ENCODE measurements at places on chromosomes 7 and 10.
A peak's percentile ranks its signal among the peaks of the same experiment; 100 is the strongest.

DNA sequence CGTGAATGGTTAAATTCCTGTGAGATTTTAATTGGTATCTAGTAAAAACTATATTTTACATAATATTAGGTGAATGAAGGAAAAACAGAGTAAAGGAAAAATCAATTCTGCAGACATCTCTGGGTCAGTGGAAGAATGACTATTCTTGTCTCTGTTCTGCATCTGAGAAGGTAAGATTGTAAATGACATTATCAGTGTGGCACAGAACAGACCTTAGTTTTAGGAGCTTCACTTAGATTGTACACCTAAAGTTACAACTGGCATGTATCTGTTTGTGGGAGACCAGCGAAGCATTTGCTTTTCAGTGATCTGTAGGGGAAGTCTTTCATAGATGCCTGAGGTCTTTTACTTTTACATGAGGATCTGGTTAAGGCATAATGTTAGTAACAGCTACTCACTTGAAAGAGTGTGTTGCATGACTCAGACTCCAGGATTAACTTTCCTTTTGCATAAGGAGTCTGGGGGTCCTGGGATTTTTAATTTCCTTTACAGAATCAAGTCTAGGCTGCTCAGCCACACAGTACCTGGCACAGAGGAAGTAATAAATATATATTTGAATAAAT is 56.2 kb downstream of the JMJD1C start:
- no peak for DNase-seq

DNA sequence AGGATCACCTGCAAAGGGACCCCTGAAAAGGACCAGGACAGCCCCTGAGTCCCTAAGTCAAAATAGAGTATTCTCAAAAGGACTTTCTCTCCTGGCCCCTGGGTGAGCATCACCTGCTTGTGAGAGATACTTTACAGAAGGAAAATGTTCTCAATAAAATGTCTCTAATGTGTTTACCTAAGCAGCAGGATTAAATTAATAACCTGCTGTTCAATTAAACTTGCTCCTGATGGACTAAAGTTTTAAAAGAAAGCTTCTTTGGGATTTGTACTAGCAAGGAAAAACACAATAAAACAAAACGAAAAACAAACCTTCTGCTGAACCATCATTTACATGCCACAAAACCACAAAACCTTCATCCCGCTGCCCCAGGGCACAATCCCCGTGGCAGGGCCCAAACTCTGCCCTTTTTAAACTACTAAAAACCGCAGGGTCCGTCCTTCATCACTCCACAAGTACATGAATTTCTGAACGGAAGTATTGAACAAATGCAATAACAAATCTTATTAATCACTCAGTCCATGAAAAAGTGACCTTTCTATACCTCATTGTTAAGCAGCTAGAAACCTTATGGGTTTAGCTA is 197.7 kb downstream of the TCERG1L start:
- DNase-seq, result no peak

- no peak for DNase-seq
These were observed 24.8 kb downstream of the KCNH2 start for GRCh38 chr7:150953061-150953997.

GRCh38 chr7:129502708-129503685 is 666 bp downstream of the SMKR1 start:
- DNase-seq, result peak; percentile 7

DNA sequence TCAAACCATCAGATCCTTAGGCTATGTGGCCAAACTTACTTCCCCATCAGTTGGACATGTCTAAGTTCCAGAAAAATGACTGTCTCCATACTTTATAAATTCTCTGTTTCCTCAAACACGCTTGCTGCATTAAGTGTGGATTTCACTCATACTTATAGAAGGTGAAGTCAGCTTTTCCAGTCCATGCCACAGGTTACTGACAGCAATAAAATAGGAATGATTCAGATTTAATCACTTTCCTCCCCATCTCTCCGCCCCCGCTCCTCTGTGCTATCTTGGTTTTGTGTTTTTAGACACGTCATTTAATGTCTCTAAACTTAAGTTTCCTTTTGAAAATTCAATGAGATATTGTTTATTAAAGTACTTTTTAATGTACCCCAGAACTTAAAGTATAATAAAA is 1098.0 kb upstream of the C7orf33 start:
- DNase-seq, result no peak

DNA sequence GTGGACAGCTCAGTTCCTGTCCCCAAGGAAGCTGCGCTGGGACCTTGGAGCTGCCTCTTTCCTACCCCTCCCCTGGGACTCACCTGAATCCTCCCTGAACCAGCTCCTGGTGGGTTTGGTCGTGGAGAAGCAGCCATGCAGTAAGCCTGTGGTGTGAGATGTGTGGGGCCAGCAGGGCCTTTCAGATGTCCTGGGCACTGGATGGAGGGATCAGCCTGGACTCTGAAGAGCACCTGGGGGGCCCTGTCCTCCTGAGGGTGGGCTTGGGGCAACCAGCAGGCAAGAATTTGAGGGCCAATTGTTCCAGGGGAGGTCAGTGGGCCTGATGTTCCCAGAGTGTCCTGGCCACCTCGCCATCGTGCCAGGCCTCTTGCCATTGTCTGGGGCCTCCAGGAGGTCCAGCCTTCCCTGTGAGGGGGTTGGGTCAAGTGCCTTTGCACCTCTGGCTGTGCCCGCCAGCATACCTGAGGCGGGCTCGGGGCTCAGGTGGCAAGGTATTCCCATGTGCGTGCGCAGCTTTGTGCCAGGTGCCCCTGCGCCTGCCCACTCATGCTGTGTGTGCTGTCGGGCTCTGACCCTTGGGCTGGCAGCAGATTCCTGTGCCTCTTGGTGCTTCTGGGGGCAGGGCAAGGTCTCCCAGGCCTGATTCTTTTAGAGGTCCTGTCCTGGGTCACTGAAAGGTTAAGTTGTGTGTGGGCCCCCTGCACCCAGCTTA is 7.3 kb downstream of the TRIM8 start:
- no peak for DNase-seq

DNA sequence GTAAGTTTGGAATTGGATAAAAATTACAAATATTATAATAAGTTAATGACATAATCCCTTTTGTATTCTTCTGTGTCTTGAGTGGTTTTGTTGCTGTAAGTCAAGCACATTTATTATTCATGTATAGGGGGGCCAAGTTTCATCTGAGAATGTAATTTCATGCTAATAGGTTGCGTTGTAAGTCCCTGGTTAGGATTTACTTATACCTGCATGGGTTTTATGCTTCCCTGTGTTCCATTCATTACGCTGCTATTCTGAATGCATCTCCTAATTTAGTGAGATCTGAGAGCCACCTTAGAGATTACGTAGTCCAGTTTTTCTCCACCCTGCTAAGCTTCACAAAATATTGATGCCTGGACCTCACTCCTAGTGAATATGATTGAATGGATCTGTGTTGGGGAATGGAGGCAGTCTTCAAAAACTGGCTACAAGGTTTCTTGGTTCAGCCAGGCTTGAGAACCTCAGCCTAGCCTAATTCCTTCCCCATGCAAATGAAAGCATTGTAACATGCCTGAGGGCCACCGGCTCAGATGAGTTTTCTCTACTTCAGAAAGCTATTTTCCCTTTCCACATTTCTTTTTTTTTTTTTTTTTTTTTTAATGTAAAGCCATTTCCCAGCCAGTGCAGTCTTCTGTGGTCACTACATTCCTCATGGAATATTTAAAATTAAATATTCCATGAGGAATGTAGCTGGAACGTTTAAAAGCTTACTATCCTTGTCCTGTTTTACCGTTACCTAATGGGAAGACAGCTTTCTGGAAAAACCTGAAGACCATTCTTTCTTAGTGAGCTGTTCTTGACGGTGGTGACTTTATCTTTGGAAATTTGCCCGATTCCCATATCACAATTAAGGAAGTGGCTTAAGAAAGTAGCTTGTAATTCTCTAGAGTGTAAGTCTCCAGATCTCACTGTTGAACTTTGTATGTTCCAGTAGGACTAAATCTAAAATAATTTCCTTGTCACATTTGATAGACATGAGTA is 16.0 kb downstream of the PAPSS2 start:
- no peak for DNase-seq

GRCh38 chr7:149704507-149704906 is 68.9 kb downstream of the ZNF467 start:
- DNase-seq, result no peak

DNA sequence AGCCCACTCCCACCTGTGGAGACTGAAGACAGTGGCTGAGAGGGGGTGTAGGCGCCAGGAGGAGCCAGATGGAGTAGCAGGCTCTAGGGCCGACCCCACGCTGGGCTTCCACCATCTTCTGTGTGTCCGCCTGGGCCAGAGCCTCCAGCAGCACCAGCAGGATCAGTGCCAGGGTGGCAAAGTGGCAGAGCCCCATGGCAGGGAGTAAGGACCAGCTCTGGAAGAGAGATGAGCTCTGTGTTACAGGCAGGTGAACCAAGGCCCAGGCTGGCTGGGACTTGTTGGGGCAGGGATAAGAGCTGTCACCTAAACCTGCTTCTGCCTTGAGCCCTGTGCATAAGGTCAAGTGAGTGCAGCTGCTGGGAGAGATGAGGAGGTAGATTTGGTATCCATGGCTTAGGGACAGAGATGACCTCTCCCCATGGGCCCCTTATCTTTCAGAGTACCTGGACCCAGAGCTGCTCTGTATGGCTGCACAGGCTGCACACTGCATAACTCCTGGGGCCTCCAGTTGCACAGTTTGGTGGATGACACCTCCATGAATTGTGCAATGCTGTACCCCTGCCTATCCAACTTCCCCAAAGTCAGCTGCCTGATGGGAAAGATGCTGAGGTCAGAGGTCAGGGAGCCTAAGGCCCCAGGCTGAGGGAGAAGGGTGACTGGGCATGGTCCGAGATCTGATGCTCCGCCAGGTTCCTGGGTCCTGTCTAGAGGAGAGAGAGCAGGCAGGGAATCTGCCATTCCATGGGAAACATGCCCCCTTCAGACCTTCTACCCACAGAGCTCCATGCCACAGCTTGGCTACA is 7.4 kb upstream of the SAMD8 start:
- DNase-seq, result no peak

DNA sequence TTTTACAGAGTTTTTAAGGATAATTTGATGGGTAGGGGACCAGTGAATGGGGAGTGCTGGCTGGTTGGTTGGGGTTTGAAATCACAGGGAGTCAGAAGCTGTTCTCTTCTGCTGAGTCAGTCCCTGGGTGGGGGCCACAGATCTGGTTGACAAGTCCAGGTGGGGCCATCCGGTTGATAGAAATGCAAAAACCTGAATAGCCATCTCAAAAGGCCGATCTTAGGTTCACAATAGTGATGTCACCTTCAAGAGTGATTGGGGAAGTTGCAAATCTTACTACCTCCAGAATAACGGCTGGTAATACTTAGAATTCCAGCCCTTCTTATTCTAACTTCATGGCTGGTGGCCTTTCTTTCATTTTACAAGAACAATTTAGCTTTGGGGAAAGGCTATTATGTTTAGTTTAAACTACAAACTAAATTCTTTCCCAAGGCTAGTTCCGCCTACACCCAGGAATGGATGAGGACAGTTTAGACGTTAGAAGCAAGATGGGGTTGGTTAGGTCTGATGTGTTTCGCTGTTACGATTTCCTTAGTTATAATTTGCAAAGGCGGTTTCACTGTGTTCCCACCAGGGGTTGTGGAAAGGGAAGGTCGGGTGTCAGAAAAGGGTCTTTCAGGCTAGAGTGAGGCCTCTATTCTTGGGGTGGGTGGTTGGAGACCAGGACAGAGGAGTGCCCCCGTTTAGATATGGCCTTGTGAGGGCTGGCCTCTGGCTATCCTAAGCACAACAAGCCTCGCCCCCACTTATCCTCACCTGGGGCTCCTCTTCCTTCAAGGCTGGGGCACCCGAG is 27.4 kb downstream of the IFT22 start:
- DNase-seq, result no peak

DNA sequence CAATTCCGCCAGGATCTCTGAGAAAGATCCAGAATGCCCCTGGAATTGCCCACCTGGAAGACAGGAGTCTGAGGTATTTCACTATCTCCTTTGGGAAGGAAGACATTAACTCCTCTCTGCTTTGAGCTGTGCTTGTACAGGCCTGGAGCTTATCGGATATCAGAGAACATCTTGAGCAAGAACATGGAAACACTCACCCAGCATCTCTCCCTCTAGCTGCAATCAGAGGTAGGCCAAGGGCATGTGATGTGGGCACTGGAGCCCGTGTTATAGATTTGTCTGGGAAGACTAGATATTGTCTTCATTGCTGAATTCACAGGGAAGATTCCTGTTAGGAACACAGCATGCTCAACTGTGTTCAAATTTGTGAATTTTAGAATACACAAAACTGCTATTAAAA is 233.9 kb downstream of the PHF14 start:
- no peak for DNase-seq

- no peak for DNase-seq
These were observed 37.5 kb downstream of the NET1 start for GRCh38 chr10:5449823-5450222.

- DNase-seq, result no peak
These were observed 23.2 kb downstream of the NKX2-3 start for GRCh38 chr10:99555825-99556523.

Measured in activated CD4-positive, alpha-beta T cell treated with anti-CD3 and anti-CD28 coated beads for 24 hours (primary cell).